ENCODE measurements at places on chromosomes 2 and 18.

GRCh38 chr2:168097431-168097830, 150.0 kb downstream of the STK39 start:
- no peak for DNase-seq

- no peak for DNase-seq
These were observed 206.5 kb upstream of the ZSWIM2 start for GRCh38 chr2:187055463-187055862.

DNA sequence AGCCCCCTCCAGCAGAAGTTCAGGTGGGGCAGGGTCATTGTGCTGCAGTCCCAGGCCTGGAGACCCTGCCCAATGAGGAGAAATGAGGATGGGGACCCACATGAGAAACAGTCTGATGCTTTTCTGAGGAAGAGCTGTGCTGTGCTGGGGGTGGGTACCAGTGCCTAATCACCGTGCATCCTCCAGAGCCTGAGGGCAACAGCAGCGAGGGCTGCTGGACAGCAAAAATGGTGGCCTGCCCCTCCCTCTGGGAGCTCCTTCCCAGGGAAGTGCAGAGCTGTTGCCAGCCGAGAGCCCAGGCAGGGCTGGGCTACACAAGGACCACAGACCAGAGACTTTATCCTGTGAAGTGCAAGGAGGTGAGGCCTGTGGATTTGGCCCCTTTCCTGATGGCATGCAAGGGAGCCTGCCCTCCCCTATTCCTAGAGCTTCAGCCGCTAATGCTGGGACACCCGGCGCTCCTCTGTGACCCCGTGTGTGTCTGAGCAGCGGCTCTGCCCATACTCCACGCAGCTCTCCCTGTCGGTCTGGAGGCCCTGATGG, 134.8 kb downstream of the DSEL start:
- DNase-seq: no peak

DNA sequence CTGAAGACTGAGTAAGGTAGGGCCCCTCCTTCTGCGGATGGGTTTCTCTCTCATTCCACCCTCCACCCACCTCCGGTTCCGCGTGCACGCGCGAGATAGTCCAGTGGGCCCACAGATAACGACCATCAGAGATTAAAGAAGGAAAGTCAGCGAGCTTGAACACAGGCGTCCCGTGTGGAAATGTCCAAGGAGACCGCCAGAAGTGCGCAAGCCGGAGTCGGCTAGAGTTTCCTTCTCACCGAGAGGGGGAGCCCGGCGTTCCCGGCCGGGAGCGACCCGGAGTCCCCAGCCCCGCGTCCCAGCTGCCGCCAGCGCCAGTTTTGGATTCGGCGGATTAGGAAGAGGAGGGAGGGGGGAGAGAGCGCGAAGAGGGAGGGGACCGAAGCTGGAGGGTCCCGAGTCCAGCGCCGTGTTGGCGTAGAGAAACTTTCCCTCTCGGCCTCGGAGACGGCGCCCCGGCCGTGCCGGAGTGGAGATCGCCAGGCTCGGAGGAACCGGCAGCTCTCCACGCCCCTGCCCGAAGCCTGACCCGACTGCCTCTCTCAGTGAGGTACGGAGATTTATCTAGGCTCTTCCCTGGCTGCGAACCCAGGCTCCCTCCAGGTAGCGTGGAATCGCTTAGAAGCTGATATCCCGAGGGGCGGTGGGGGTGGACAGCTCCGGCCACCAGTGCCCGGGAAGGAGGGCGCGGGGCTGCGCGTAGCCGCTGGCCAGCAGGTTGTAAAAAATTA, at the start of gene GULP1:
TSS of gene GULP1 (plus strand) at position 258 of the 731 bp plus-strand sequence. CDS start 185,829 bp downstream, outside the sequence.
- DNase-seq: no peak

DNA sequence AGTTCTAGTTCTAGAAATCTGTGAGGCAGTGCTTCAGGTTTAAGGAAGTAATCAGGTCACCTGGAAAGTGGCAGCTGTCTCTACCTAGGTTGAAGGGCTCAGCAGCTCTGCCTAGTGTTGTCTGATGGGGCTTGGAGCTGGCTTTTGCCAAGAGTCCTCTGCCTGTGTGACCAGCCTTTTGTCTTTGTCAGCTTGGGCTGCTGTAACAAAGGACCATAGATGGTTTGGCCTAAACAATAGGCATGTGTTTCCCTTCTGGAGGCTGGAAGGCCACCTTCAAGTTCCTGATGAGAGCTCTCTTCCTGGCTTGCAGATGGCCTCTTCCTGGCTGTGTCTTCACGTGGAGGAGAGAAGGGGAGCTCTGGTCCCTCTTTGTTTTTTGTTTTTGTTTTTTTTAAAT, 13.3 kb downstream of the UBE2F start:
- DNase-seq: no peak
